ENCODE measurements at places on chromosomes 1 and 21. TPM values are rescaled to one million over a fixed set of nuclear protein-coding genes. Genes with fewer than 3 reads are reported as not detected.

MATN1 gene
- 1.1 TPM for polyA plus RNA-seq

ZBTB37 gene
- polyA plus RNA-seq = 6.1 TPM

KLHDC7A gene
- 0.04 TPM for polyA plus RNA-seq

ANGPTL3 gene
- 0.18 TPM for polyA plus RNA-seq

DNA sequence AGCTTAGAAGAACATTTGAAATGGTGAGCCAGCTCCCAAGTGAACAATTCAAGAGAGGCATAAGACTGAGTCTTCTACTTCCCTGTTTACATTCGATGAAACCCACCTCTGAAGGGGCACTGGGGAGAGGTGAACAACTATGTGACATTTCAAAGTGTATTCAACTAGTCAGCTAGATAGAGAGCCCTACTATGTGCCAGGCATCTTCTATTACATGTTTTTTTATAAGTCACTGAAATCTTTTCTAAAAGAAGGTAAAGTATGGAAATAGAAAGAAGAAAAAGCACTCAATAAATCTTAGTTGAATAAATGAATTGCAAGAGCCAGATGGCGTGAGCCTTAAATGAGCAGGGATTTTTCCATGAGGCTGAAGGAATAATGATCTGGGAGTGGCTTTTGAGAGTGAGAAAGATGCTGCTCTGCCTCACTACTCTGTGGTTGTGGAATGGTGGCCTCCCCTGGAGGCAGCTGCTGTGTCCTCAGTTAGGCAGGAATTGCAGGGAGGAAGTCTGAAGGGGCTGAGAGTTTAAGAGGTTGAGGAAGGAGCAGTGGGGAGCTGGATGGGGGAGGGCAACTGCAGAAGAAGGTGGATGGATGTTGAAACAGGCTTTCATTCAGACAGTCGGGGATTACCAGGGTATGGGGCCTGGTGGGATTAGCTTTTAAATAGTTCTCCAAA lies 10.4 kb upstream of the PTPRF start:
- DNase-seq = no peak

All from hindlimb muscle (tissue), 1 donor.